Neuronal stem cell (in vitro differentiated cells): ENCODE measurements at places on chromosomes 4 and X.

DNA sequence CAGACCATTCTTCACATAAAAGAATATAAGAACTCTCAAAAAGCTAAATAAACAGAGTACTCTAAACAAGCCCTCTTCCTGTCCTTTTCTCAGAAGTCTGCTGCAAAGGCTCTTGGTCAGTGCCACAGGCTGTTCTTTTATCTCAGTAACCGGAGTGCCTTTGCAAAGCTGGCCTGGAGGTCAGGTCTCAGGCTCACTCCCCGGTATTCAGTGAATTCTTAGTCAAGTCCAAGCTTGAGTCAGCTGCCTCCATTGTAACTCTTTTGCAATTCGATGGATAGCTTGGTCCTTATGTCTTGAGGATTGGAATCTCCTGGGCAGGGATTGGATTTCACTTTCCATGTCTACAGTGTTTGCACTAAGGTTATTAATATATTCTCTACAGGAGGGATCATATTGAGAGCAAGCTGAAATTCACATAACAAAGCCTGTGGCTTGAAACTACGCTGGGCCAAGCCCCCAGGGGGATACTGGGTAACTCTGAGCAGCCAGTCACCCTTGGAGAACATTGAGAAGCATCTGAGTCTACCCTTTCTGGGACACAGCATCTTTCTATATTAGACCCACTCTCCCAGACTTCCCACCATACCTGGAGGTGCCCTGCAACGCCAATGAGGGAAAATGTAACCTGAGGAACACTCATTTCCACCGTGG lies 10.0 kb upstream of the HS6ST2 start:
- DNase-seq, result no peak

DNA sequence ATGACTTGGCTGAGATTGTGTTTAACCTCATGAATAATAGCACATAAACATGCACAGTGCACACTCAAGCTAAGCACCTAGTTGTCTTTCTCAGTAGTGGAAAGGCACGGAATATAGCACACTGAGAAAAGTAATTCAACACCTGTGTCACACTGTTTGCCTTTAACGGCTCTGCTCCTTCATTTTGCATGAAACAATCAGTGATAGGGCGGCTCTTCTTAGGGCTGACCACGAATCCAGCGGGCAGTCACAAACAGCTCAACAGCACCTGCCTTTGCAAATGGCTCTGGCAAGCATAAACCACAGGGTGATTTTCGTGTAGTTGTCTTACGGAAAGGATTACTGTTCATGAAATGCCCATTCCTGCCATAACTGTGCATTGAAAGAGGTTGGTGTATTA lies 954.0 kb upstream of the TENM3 start:
- DNase-seq, result no peak

DNA sequence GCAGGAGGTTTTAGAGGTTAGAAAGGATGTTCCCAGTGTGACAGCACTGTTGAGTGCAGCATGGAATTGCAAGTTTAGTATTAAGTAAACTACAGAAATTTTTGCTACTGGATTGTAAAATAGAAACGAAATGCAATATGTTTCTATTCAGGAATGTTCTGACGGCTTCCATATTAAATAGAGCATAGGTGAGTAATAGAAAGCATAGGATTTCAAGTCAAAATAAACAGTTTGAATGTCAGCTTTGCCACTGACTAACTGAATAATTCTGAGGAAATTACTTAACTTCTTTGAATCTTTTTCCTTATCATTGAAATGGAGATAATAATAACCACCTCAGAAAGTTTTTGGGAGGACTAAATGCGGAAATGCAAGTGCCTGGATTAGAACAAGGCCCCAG lies 331.9 kb upstream of the GK2 start:
- DNase-seq, result no peak

DNA sequence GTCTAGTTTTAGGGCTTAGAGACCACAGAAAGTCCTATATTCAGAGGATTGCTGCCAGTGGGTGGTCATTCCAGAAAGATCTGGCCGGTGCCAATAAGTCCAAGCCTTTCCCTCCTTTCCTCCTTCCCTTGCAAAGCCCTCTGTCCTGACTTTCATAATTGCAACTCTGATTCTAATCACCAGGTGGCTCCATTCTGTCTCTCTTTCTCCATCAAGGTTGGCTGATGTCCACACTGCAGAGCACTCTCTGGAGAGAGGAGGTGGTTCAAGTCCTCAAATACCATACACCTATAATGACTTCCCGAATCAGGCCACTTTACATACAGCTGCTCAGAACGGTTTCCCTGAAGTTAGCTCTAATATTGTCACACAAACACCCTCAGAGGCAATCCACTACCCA lies 22.4 kb upstream of the ARMCX4 start:
- no peak for DNase-seq

GRCh38 chr4:177315767-177316464 lies 6.2 kb downstream of the NEIL3 start:
- DNase-seq, result no peak

GRCh38 chr4:17630228-17630627 lies 15.8 kb downstream of the MED28 start:
- no peak for DNase-seq

- no peak for DNase-seq
Observed at GRCh38 chr4:140595065-140595464, 26.3 kb upstream of the UCP1 start.

DNA sequence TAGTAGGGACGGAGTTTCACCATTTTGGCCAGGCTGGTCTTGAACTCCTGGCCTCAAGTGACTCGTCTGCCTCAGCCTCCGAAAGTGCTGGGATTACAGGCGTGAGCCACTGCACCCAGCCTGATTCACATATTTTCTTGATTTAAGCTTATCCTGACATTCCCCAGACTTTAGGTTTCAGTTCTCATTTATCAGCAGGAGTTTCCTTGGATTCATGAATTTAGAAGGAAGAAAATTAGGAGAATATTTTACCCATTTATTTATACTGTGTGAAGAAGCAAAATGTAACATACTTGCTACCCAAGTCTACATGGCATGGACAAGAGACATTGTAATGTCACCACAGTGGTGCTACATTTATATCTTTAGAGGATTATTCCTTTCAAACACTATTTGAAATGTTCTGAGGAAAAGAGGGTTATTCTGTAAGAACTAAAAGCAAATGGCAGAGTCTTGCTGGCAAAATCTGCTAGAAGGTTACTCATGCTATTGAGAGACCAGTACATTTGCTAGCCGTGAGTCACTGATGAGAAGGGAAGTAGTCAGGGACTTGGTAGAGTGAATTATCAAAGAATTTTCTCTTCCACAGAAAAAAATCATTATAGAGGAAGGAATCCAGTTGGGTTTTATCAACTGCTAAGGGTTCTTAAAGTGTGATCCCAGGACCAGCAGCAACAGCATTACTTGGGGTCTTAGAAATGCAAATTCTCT lies 26.1 kb upstream of the CFAP299 start:
- no peak for DNase-seq

DNA sequence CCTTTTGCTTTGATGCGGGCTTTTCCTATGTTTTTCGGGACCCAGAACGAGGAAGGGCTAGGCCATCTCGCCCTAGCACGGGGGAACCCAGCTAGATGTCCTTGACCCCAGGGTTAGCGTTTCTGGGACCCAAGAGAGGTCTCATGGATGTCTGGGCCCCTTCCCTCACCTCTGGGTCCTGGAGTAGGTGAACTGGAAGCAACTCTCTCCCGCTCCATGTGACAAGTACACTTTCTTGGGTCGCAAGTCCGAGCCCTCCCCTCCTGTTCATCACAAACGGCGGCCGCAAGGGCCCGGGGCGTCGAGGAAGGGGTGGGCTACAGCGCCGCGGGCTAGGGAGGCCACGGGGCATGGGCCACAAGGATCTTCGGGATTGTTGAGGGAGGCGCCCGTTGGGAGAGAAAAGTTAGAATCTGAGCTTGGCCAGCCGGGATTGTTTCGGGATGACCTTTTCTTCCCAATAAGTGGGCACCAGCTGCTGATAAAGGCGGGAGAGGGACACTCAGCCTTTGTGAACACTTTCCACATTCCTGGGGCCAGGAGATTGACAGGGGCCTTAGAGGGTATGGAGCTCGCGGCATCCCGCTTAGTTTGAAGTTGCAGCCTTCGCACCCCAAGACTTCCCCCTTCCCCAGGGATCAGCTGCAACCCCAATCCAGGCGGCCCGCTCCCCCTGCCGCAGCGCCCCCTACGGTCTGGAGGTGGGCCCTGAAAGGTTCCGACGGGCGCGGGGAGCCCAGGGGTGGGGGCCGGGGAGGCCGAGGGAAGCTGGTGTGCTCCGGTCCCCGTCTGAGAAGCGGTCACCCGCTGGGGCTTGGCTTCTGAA lies 136.9 kb upstream of the ZIC3 start:
- DNase-seq, result no peak

DNA sequence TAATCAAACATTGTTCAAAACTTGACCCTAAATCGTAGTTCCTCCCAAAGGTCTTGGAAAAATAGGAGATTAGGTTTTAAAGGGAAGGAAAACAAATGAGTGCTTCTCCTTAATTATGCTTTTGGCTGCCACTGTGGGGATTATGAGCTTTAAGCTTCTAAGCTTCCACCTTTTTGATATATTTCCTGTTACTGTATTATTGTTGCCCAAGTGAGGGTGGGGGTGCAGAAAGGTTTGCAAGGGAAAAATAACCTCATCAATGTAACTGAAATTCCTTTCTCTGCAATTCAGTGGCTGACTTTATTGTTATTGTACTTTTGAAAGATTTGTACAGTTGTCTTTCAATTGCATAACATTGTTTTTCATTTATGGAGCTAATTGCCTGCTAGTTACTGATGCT lies 285.1 kb downstream of the FRMPD4 start:
- DNase-seq, result no peak

GRCh38 chr4:143017210-143017609 lies 167.5 kb upstream of the USP38 start:
- no peak for DNase-seq

DNA sequence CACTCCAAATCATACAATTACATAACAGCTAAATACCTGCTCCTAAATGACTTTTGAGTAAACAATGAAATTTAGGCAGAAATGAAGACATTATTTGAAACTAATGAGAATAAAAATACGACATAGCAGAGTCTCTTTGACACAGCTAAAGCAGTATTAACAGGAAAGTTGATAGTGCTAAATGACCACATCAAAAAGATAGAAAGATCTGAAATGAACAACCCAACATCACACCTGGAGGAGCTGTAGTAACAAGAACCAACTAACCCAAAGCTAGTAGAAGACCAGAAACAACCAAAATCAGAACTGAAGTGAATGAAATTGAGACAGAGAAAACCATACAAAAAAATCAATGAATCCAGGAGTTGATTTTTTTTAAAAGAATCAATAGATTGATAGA lies 257.8 kb downstream of the ARAP2 start:
- no peak for DNase-seq

GRCh38 chr4:24657768-24658617 lies 73.6 kb upstream of the DHX15 start:
- no peak for DNase-seq

- DNase-seq, result no peak
Observed at GRCh38 chrX:79181401-79181800, 36.9 kb downstream of the GPR174 start.

- no peak for DNase-seq
Observed at GRCh38 chr4:96649536-96649935, 809.6 kb downstream of the PDHA2 start.

DNA sequence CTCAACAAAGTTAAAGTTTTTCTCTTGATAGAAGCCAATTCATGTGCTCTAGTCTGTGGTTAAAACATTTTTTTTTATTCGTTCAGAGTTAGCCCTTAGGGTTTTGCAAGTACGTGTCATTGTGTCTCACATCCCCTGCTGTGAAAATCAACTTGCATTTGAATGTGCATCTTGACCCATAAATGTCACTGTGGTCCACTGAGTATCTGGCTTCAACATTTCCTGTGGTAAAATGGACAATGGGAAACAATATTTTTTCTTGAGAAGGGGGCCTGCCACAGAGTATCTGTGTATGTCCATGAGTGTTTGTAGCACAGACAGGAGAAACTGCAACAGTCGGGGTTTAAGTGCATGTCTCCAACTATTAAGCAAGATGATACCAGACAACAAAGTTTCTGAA lies 554.8 kb upstream of the TENM3 start:
- DNase-seq, result no peak

DNA sequence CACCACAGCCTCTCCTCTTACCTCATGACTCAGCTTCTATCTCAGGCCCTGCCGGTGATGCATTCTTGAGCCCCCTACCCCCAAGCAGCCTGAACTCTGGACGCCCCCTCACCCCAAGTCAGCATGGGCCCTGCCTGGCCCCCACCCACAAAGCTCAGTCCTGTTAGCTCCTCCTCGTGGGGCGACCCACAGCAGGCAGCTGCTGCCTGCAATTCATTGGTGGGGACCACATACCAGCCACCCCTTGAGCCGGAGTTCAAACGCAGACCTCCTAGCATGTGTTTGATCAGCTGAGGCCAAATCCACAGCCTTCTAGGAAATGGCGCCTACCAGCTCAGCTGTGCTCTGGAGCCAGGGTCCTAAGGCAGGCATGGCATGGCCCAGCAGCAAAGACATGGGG lies 111.8 kb downstream of the EFNB1 start:
- no peak for DNase-seq

- no peak for DNase-seq
Observed at GRCh38 chrX:134658760-134659023, 421 bp upstream of the PLAC1 start.

GRCh38 chrX:109463784-109464183 lies 18.1 kb downstream of the GUCY2F start:
- no peak for DNase-seq

DNA sequence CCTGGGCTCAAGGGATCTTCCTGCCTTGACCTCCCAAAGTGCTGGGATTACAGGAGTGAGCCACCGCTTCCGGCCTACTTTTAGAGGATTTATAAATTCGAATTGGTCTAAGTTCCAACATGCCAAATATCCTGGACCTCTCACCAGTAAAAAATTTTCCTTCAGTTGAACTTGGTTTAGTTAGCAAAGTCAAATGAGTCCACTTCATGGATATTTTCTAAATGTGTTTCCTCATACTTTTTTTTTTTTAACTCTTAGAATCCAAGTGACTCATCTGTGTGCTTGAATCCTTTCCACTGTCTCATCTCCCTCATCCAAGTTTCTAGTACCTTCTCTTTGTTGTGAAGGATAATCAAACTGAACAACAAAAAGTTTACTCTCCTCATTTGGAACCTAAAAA lies 49.7 kb downstream of the RBM47 start:
- no peak for DNase-seq

DNA sequence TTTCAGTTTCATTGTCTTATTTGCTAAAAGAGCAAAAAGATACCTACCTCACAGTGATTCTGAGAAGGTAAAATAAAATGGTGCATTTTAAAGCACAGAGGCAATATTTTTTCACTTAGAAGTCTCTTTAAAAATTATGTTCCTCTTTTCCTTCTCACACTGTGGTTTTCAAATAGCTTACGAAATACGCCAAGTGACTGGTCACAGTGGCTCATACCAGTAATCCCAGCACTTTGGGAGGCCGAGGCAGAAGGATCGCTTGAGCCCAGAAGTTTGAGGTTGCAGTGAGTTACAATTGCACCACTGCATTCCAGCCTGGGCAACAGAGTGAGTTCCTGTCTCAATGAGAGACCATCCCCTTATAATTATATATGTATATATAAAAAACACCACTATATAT lies 372.6 kb downstream of the FBXO8 start:
- DNase-seq, result no peak

GRCh38 chr4:152079543-152080293 lies 318.9 kb upstream of the GATB start:
- DNase-seq, result no peak

GRCh38 chr4:76386566-76387305 lies 34.2 kb downstream of the CCDC158 start:
- no peak for DNase-seq

- no peak for DNase-seq
Observed at GRCh38 chr4:138449938-138450337, 207.8 kb upstream of the SLC7A11 start.
